ENCODE measurements at places on chromosomes 12 and 14.

DNA sequence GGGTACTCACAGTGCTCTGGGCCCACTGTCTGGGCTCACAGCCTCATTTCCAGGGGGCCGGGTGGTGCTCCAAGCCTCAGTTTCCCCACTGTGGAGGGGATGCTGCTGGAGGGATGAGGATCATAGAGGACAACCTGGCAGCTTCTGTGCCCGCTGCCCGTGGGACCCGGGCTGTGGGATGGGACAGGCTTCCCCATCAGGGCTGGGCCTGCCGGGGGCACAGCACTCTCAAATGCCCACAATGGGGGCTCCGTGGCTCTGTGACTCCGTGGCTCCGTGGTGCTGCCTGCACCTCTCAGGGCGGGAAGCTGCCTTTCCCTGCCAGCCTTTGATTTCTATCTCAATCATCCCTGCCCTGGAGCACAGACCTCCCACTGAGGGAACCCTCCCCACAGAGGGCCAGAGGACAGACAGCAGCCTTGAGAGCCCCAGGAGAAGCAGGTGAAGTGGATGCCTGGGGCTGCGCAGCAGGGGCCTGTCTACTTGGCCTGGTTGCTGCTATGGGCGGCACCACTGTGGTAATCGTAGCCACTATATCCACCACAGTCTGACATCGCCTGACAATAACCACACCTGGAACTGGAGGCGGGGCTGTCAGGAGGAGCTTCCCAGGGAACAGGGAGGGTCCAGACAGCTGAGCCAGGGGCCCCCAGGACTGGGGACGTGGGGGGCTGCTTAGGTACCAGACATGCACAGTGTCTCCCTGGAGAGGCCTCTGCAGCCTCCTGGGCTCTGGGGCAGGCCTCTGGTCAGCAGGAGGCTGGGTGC, 375.9 kb downstream of the TMEM121 start:
- DNase-seq, result no peak

GRCh38 chr14:28773176-28773575, 6.6 kb downstream of the FOXG1 start:
- DNase-seq, result no peak

GRCh38 chr14:47966076-47966810, 290.8 kb upstream of the MDGA2 start:
- DNase-seq, result no peak

DNA sequence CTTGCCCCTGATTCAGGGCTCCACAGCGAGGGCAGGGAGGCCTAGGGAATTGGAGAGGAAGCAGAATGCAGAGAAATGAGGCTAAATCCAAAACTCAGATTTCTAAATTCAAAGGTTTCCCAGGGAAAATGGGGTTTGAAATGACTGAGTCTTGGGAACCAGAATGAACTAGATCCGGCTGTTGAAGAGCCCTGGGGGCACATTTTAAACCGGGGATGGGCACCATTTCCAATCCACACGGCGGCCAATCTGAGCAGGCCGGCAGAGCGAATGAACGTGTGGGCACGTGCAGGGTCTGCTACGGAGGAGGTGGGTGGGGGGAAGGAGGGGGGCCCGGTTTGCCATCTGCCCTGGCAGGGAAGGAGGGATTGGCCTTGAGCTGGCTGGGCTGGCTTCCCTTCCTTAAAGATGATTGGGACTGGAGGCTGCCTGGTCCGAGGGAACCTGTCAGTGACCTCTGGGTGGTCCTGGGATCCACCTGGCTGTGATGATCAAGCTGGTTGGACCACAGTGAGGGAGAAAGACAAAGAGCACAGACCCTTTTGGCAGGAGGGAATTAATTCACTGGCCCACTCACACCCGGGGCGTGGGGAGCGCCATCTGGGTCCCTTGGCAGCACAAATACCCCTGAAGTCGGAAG, 161.0 kb downstream of the RBM19 start:
- DNase-seq, result no peak

GRCh38 chr12:6065131-6065862, 59.2 kb downstream of the VWF start:
- DNase-seq, result no peak

- no peak for DNase-seq
These were observed 52.5 kb upstream of the DDX11 start for GRCh38 chr12:31021181-31021580.

- DNase-seq, result no peak
These were observed 1.5 kb downstream of the DHRS7 start for GRCh38 chr14:60163693-60164092.

- peak; percentile 97 for DNase-seq
These were observed at the start of gene NFATC4 for GRCh38 chr14:24367514-24368211. NFATC4 (plus strand) TSS chr14:24368184; CDS start chr14:24368341, 157 bp downstream.
